ENCODE measurements at places on chromosomes 3 and 15.

DNA sequence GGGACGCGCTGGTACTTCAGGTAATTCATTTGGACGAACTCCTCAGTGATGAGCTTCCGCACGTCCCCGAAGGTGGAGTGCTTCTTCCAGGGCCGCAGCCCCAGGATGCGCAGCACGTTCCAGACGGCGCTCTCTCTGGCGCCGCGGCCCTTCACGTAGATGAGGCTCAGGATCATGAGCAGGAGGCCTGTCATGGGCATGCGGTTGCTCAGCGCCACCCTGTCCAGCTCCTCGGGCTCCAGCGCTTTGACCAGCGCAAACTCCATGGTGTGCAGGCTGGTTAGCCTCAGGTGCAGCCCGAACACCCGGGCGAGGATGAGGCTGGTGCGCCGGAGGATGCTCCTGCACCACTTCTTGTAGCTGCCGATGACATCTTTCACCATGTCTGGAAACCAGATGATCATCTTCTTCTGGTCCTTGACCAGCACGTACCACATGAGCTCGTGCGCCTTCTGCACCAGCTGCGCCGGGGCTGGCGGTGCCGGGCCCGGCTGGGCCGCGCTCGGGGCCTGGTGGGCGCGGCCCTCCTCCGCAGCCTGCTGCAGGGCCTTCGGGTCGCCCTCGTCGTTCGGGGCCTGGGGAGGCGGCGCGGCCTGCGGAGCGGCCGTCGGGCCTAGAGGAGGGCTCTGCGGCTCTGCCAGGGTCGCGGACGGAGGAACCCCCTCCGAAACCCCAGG is 501 bp downstream of the NDN start:
- no peak for DNase-seq

DNA sequence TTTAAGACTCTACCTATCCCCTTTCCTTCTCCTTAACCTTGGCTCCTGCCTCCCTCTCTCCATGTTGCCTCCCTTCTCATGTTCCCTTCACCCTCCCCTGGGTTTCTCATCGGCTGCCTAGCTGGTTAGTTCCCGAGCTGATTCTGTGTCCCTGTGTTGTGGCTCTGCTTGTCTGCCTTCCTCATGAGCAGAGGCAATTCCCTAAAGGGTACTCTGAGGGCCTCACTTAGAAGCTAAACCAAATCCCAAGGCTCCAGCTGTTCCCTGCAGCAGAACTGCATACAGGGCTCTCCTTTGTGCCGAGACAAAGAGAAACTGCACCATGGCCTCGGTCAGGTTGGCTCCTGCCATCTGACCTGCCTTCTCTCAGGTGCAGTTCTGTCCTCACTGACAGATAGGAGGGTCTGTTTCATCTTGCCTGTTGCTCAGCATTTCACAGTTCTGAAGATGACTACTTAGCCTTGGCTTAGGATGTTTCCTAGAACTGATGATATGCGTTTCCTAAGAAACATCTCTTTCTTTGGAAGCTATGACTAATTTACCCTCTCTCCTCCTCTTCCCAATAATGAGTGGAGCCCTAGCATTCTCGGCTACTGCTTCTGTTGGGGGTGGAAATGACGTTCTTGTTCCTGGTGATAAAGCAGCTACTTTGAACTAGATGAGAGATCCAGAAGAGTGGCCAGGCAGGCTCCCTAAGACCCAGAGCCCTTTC is 27.1 kb downstream of the DUOX1 start:
- no peak for DNase-seq

DNA sequence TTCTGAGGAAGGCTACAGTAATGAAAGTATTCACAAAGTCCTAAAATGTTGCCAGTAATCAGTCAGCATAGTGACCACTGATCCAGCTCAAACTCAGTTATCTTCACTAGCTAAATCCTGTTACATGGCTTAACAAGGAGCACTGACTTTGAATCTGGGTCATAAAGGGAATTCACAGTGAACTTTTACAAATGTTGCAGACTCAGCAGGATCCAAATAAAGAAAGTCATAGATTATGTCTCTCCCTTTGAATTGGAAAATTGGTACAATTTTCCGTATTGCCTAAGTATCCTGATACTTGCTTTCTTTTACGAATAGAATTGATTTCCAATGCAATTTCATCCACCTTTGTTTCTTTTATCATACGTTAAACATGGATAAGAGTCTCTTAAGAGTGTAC is 431.5 kb upstream of the CNTN6 start:
- no peak for DNase-seq

GRCh38 chr15:92157666-92158298 is 235.9 kb upstream of the ST8SIA2 start:
- DNase-seq: no peak

- no peak for DNase-seq
Observed at GRCh38 chr15:100096700-100097099, 245.1 kb downstream of the ADAMTS17 start.

GRCh38 chr3:143016321-143016972 is 15.1 kb downstream of the U2SURP start:
- DNase-seq: no peak

All from hematopoietic multipotent progenitor cell (in vitro differentiated cells).